ENCODE measurements at places on chromosomes 13 and 19.

DNA sequence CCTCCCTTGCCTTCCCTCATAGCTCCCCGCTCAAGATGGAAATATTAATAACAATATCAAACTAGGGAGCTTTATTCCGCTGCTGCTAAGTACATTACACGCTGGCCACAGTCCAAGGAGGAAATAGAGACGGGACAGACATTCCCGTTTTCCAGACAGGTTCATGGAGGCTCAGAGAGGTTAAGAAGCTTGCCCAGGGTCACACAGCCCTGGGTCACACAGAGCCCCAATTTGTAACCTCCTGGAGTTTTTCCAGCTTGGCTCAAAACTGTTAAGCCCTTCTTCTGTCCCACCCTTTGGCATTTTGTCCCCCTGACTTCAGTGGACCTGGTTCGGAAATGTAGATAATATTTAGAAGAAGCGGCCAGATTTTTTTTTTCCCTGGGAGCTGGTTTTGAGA, 2.0 kb downstream of the BICRA start:
- DNase-seq = no peak

DNA sequence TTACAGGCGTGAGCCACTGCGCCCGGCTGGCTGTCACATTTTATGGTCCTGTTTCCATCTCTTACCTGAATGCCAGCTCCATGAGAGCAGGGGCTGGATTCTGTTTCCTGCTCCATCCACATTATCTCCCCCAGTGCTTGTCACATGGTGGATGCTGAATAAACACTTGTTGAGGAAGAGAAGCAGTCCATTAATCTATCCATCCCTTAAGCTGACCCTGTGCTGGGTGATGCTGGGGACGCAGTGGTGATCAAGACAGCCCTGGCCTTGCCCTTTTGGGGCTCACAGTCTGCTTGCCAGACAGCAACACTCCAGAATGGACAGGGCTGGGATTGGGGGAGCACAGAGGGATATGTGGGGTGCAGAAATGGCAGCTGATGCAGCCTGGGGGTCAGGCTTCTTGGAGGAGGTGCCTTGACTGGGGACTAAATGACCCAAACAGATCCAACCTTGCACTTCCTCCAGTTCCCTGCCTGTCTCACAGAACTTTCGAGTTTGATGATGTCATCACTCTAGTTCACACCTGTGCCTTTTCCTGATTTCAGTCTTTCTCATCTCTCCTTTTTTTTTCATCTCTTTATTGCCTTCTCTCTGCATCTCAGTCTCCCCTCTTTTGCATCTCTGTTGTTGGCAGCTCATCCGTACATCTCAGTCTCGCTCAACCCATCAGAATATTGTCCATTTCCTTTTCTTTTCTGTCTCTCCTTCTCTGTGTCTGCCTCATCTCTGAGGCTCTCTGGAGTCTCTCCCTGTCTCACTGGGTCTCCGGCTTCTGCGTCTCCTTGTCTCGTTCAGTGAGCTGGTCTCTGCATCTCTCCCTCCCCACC, 4.6 kb downstream of the IRF2BP1 start:
- no peak for DNase-seq

GRCh38 chr13:94761407-94761806, 49.1 kb upstream of the SOX21 start:
- no peak for DNase-seq

- DNase-seq = no peak
These were observed 145.5 kb upstream of the MAB21L1 start for GRCh38 chr13:35621989-35622388.

- DNase-seq = no peak
These were observed 108.2 kb downstream of the SIPA1L3 start for GRCh38 chr19:38015216-38015615.

DNA sequence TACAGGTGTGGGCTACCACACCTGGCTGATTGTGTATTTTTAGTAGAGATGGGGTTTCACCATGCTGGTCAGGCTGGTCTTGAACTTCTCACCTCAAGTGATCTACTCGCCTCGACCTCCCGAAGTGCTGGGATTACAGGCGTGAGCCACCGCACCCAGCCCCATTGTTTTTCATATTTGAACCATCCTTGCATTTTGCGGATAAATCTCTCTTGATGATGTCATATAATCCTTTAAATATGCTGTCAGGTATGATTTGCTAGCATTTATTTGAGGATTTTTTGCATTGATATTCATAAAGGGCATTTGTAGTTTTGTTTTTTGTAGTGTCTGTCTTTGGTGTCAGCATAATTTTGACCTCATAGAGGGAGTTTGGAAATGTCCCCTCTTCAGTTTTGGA, 5.7 kb downstream of the ZNF101 start:
- no peak for DNase-seq

GRCh38 chr13:48492470-48493065, 40.3 kb downstream of the RCBTB2 start:
- DNase-seq = no peak

DNA sequence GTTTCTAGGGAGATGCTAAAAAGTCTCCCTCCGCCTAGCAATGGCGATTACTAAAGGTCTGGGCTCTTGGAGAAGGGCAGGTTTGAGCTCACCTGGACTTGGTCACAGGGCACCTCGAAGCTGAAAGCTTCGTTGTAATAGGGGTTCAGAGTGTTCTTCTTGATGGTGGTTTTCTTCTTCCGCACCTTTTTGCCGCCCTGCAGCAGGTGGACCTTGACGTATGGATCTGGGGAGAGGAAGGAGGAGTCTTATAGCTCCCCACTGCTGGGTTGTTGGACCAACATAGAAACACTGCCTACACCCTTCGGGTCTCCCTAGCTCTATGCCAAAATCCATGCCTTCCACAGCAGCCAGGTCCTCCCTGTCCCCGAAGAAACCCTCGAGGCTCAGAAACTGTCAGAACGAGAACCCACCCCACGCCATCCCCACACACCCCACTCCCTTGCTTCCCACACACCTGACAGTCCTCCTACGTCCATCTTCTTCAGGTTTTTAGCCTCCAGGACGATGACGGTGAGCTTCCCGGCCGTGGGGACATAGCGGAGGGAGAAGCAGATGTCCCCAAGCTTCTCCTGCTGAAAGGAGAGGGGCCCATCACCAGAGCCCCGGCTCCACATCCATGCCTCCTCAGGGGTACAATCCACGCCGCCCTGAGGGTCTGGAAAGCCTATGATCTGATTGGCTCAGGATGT, 5.5 kb downstream of the SYT5 start:
- no peak for DNase-seq

GRCh38 chr13:87779426-87779825, 108.3 kb downstream of the SLITRK5 start:
- no peak for DNase-seq

GRCh38 chr19:3459089-3459881, 21.0 kb downstream of the SMIM24 start:
- DNase-seq = no peak

DNA sequence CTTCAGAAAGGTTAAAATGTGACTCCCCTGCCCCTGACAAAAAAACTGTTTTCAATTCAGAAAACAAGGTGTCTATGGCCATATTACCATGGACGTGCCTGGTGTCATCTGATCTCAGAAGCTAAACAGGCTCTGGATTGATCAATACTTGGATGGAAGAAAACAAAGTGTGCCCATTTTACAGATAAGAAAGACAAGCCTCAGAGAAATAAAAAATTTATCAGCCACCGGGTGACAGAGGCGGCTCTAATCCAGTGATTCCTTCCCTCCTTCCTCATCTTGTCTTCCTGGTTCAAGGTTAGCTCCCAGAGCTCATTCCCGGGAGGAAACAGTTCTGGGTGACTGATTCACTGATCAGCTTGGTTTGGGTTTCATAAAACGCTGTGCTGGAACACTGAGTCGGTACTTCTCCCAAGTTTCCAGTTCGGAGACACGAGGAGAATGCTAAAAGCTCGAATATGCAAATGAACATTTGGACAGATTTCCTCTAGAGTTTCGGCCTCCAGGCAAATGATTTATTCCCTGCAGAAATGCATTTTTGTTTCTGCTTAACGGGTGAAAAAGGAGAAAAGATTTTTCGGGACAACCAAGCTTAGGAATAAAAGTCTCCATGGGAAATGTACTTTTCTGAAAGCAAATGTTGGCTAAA, 211.2 kb downstream of the UQCRFS1 start:
- DNase-seq = no peak

DNA sequence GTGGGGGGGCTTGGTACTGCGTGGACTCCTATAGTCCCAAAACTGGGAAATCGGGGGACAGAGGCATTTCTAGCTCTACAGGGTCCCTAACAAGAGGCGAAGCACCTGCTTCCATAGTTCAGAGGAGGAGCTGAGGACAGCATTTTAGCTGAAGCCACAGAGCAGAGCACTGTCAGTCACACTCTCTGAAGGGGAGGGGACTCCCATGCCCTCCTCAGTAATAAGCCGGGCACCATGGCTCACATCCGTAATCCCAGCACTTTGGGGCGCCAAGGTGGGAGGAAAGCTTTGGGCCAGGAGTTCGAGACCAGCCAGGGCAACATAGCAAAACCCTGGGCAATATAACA, 3.8 kb downstream of the NPAS1 start:
- DNase-seq = no peak

DNA sequence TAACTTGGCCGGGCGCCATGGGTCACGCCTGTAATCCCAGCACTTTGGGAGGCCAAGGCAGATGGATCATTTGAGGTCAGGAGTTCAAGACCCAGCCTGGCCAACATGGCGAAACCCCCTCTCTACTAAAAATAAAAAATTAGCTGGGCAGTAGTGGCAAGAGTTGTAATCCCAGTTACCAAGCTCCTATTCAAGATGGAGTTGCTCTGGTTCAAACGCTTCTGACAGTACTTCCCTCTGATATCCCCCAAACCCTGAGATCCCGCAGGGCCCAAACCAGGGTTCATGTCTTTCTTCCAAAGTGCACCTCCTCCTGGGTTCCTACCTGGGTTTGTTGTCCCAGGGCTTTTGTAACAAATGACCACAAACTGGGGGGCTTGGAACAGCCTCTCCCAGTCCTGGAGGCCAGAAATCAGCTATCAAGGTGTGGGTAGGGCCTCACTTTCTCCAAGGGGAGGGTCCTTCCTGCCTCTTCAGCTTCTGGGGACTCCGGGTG, 13.7 kb downstream of the CELF5 start:
- no peak for DNase-seq

GRCh38 chr19:56538254-56538760, 441 bp upstream of the ZFP28 start:
- DNase-seq = peak; percentile 78

GRCh38 chr13:81395368-81395767, 1054.4 kb upstream of the SPRY2 start:
- DNase-seq = peak; percentile 12

- DNase-seq = no peak
These were observed 559 bp upstream of the RPL21 start for GRCh38 chr13:27250833-27251165.

DNA sequence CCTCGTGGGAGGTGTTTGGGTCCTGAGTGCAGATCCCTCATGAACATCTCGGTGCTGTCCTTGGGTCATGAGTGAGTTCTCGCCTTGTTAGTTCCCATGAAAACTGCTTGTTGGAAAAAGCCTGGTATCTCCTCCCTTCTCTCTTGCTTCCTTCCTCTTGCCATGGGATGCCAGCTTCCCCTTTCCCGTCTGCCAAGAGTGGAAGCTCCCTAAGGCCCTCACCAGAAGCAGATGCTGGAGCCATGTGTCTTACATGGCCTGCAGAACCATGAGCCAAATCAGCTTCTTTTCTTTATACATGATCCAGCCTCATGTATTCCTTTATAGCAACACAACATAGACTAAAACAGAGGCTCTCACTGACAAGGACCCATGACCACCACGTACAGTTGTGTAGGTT, 8.2 kb downstream of the ADGRE2 start:
- no peak for DNase-seq

GRCh38 chr19:6577476-6578125, 13.3 kb downstream of the CD70 start:
- no peak for DNase-seq

DNA sequence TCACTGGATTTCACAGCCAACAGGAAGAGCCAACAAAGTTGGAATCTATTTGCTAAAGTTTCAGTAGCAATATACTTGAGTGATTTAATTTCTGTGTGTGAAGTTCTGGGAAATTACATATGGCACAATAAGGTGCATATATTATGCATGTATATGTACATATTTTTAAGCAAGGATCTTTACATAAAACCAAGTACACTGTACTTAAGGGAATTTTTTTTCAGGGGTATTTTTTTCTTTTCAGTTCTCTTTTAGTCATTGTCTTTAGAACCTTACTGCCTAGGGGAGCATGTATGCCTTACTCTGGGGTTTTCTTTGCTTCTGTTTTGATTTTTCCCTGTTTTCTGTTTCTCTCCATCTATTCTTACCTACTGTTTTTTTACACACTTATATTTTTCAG, 7.4 kb downstream of the RAP2A start:
- DNase-seq = no peak

- DNase-seq = no peak
These were observed 4.2 kb upstream of the SPC24 start for GRCh38 chr19:11159598-11160439.

- DNase-seq = no peak
These were observed 13.8 kb downstream of the TJP3 start for GRCh38 chr19:3721887-3722442.

- DNase-seq = no peak
These were observed 34.4 kb downstream of the PIP5K1C start for GRCh38 chr19:3665681-3666544.

- DNase-seq = no peak
These were observed 35.6 kb downstream of the ALOX5AP start for GRCh38 chr13:30770929-30771328.

DNA sequence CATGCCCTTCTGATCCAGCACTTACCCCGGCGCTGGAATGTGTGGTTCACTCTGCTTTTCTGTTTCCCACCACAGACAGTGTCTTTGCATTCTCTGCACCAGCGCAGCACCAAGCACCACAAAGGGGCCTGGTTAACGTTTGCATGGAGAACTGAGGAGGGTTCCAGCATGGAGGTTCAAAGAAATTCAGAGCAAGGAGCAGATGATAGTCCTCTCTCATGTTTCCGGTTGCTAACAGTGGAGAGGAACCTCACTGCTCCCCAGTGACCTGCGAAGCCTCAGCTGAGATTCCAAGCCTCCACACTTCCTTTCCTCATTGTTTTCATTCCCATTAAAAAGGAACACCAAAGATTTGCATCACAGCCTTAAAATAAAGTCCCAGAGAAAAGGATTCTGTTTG, 99.7 kb downstream of the STARD13 start:
- no peak for DNase-seq

DNA sequence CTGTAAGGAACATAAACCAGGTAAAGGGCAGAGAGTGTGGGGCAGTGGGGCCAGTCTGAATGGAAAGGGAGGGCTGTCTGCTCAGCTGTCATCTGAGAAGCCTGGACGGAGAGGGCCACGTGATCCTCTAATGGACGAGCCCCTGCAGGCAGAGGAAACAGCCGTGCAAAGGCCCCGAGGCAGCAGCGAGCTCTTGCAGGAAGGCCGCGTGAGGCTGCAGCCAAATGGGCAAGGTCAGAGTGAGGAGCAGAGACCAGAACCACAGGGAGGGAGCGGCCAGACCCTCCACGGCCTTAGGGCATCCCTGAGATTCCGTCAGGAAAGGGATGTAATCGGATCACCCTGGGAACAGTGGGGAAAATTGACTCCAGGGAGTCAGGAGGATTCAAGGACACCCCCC, 4.4 kb downstream of the LILRB4 start:
- no peak for DNase-seq

- DNase-seq = no peak
These were observed 43.2 kb upstream of the TPM4 start for GRCh38 chr19:16033136-16033530.
